Osteoblast (primary cell): ENCODE measurements at places on chromosomes 5 and 9. TPM values are rescaled to one million over a fixed set of nuclear protein-coding genes. Genes with fewer than 3 reads are reported as not detected.

The CCL28 gene
- 11.8 and 15.6 TPM in 2 replicates for total RNA-seq

The ADAMTSL2 gene
- total RNA-seq, result under 0.01 and 0.29 TPM in 2 replicates

The CDC20B gene
- not detected in 2 replicates for total RNA-seq

The NPR3 gene
- total RNA-seq, result 73.1 and 92.3 TPM in 2 replicates

The SLC36A3 gene
- total RNA-seq, result not detected in 2 replicates

The POU5F2 gene
- 1.8 and 2.9 TPM in 2 replicates for total RNA-seq

The TNFAIP8 gene
- total RNA-seq, result 23.2 and 26.2 TPM in 2 replicates

The LCN15 gene
- total RNA-seq, result not detected in 2 replicates
